ENCODE measurements at places on chromosomes 11 and 22.

- no peak overlapping the region for H3K27ac ChIP-seq
- DNase-seq: no peak
- no peaks in the 10 kb centered on the region for H3K4me1 ChIP-seq
- no peaks in the 10 kb centered on the region for H3K27me3 ChIP-seq
- no peaks in the 10 kb centered on the region for H3K36me3 ChIP-seq
- H3K4me3 ChIP-seq: no peak overlapping the region
Observed at GRCh38 chr11:11020747-11021149, 162.9 kb upstream of the ZBED5 start.

- H3K27ac ChIP-seq: no peak overlapping the region
- H3K27me3 ChIP-seq: peaks cover 92% of the 10 kb centered on the region
- H3K4me3 ChIP-seq: no peak overlapping the region
- DNase-seq: no peak
- H3K36me3 ChIP-seq: no peaks in the 10 kb centered on the region
- H3K4me1 ChIP-seq: peaks cover 2% of the 10 kb centered on the region
Observed at GRCh38 chr22:44391015-44391414, 78.3 kb upstream of the SHISAL1 start.

DNA sequence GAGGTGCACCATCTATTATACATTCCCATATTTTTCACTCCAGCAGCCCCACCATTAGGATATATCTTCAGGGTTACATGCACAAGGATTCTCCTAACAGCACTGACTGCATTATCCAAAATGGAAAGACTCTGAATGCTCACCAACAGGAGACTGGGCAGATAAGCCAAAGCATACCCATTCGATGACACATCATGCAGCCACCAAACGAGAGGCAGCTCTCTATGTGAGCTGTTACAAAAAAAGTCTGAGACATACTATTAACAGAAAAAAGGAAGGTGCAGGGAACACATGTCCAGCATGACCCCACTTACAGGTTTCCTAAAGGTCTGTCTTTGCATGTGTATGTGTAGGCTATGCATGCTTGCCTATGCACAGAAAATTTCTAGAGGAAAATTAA is 12.4 kb upstream of the SERPIND1 start:
- no peak overlapping the region for H3K27ac ChIP-seq
- H3K4me3 ChIP-seq: no peak overlapping the region
- no peaks in the 10 kb centered on the region for H3K27me3 ChIP-seq
- H3K36me3 ChIP-seq: peaks cover 37% of the 10 kb centered on the region
- no peaks in the 10 kb centered on the region for H3K4me1 ChIP-seq

DNA sequence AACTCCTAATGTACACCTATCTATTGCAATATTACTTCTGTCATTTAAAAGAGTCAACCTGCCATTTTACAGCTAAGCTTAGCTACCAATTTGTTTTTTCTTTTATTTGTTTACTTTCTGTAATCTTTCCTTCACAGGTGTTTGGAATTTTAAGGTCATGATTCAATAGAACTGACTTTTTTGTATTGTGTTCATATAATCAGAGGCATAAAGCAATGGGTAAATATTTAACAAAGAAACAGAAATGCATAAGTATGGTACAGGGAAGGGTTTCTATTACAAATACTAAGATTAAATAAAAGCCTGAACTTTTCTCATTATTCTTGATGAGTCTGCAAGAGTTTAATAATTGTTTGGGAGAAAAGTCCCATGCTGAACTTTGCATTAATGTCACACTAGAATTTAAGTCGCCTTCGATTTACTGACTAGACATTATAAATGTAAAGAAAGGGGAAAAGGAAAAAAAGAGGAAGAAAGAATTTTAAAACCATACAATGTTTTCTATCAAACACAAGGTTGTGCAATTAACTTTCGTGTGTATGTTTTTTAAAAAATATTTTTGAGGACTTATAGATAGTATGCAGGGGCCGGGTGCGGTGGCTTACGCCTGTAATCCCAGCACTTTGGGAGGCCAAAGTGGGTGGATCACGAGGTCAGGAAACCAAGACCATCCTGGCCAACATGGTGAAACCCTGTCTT is 35.0 kb upstream of the HIPK3 start:
- H3K4me1 ChIP-seq: no peaks in the 10 kb centered on the region
- no peak overlapping the region for H3K4me3 ChIP-seq
- H3K36me3 ChIP-seq: no peaks in the 10 kb centered on the region
- no peak overlapping the region for H3K27ac ChIP-seq
- DNase-seq: no peak

DNA sequence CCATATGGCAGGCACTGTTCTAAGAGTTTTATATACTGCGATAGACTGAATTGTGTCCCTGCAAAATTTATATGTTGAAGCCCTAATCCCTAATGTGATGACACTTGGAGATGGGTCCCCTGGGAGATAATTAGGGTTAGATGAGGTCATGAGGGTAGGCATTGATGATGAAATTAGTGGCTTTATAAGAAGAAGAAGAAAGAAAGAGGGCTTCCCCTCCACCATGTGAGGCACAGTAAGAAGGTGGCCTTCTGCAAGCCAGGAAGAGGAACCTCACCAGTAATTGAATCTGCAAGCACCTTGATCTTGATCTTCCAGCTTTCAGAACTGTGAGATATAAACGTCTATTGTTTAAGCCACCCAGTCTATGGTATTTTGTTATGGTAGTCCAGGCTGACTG is 46.6 kb upstream of the TENM4 start:
- no peaks in the 10 kb centered on the region for H3K36me3 ChIP-seq
- no peak overlapping the region for H3K4me3 ChIP-seq
- H3K27me3 ChIP-seq: peaks cover 5% of the 10 kb centered on the region
- H3K27ac ChIP-seq: no peak overlapping the region
- H3K4me1 ChIP-seq: no peaks in the 10 kb centered on the region

DNA sequence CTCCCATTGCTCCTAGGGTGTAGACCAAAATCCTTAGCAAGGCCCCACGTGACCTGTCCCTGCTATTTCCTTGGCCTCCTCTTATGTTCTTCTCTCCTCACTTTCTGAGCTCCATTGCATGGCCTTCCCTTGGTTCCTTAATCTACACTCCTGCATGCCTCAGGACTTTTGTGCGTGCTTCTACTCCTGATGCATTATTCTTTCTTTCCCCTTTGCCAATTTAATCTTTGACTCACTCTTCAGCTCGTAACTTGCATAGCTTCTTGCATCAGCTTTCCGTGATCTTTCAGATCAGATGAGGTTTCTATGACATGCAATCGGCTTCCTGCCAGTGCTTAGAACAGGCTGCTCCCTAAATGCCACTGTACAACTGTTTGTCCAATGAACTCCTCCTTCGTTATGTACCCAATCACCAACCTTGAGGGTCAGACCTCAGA is 261.6 kb upstream of the CADM1 start:
- no peak overlapping the region for H3K27ac ChIP-seq
- no peak for DNase-seq
- no peak overlapping the region for H3K4me3 ChIP-seq
- H3K27me3 ChIP-seq: peaks cover 6% of the 10 kb centered on the region
- peaks cover 3% of the 10 kb centered on the region for H3K4me1 ChIP-seq

GRCh38 chr11:63583357-63583677 is 20.1 kb upstream of the PLAAT2 start:
- H3K4me3 ChIP-seq: no peak overlapping the region
- no peaks in the 10 kb centered on the region for H3K27me3 ChIP-seq
- DNase-seq: no peak
- H3K36me3 ChIP-seq: peaks cover 13% of the 10 kb centered on the region

GRCh38 chr22:47167056-47167455 is 404.6 kb downstream of the TBC1D22A start:
- no peak overlapping the region for H3K27ac ChIP-seq
- H3K27me3 ChIP-seq: no peaks in the 10 kb centered on the region
- H3K4me3 ChIP-seq: no peak overlapping the region
- DNase-seq: no peak

GRCh38 chr11:121932646-121933185 is 183.3 kb downstream of the BLID start:
- no peaks in the 10 kb centered on the region for H3K36me3 ChIP-seq
- no peaks in the 10 kb centered on the region for H3K27me3 ChIP-seq
- no peaks in the 10 kb centered on the region for H3K4me1 ChIP-seq
- DNase-seq: no peak
- H3K4me3 ChIP-seq: no peak overlapping the region
- no peak overlapping the region for H3K27ac ChIP-seq

DNA sequence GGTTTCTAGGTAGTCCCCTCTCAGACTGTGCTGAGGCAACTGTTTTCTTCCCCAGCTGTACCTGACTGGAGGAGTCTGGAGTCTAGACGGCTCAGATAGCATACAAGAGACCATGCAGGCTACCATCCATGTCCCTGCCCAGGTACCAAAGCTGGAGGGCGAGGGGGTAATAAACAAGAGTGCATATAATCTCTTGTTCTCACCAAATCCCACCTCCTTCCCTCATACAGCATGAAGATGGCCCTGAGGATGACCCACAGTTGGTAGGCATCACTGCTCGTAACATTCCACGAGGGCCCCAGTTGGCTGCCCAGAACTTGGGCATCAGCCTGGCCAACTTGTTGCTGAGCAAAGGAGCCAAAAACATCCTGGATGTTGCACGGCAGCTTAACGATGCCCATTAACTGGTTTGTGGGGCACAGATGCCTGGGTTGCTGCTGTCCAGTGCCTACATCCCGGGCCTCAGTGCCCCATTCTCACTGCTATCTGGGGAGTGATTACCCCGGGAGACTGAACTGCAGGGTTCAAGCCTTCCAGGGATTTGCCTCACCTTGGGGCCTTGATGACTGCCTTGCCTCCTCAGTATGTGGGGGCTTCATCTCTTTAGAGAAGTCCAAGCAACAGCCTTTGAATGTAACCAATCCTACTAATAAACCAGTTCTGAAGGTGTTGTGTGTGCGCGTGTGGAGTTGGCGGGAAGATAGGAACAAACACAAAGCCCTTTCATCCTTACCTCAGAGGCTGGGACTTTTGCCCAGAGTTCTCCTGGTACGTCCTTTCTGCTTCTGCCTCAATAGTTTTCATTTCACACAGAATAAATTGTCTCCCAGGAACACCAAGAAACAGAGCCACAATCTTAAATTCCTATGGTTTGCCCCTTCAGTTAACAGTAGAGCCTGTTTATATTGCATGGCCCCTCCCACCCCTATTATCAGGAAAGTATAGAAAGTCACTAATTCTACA is 8.5 kb downstream of the HMBS start:
- DNase-seq: peak; percentile 19
- no peaks in the 10 kb centered on the region for H3K27me3 ChIP-seq
- peaks cover 16% of the 10 kb centered on the region for H3K4me1 ChIP-seq

DNA sequence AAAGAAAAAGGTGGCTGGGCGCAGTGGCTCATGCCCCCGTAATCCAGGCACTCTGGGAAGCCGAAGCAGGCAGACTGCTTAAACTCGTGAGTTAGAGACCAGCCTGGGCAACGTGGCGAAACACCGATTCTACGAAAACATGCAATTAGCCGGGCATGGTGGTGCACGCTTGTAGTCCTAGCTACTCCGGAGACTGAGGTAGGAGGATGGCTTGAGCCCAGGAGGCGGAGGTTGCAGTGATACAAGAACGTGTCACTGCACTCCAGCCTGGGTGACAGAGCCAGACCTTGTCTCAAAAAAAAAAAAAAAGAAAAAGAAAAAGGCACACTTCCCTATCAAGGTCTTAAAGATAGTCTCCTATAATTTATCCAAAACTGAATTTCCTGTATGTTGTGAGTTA is 39.4 kb downstream of the DGCR2 start:
- no peaks in the 10 kb centered on the region for H3K27me3 ChIP-seq
- no peak for DNase-seq
- H3K4me3 ChIP-seq: no peak overlapping the region

DNA sequence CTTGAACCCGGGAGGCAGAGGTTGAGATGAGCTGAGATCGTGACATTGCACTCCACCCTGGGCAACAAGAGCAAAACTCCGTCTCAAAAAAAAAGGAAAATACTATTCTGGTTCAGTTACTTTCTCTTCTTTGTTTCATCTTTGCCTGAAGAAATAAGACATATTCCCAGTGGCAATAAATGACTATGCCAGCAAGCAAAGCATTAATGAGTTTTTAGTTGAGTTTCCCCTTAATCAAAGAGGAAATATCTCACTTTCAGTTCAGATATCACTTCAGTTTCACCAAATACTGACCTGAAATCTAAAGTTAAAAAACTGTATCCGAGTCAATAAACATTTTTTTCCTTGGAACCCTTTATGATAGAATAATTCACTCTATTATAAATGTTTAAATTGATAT is 10.4 kb downstream of the PISD start:
- peak overlapping the region; percentile 30 for H3K27ac ChIP-seq
- DNase-seq: no peak
- no peak overlapping the region for H3K4me3 ChIP-seq
- peaks cover 25% of the 10 kb centered on the region for H3K36me3 ChIP-seq

GRCh38 chr11:62905927-62906531 is 15.1 kb downstream of the CHRM1 start:
- peak; percentile 79 for DNase-seq
- peaks cover 4% of the 10 kb centered on the region for H3K4me1 ChIP-seq
- no peak overlapping the region for H3K27ac ChIP-seq
- H3K4me3 ChIP-seq: no peak overlapping the region
- no peaks in the 10 kb centered on the region for H3K36me3 ChIP-seq

DNA sequence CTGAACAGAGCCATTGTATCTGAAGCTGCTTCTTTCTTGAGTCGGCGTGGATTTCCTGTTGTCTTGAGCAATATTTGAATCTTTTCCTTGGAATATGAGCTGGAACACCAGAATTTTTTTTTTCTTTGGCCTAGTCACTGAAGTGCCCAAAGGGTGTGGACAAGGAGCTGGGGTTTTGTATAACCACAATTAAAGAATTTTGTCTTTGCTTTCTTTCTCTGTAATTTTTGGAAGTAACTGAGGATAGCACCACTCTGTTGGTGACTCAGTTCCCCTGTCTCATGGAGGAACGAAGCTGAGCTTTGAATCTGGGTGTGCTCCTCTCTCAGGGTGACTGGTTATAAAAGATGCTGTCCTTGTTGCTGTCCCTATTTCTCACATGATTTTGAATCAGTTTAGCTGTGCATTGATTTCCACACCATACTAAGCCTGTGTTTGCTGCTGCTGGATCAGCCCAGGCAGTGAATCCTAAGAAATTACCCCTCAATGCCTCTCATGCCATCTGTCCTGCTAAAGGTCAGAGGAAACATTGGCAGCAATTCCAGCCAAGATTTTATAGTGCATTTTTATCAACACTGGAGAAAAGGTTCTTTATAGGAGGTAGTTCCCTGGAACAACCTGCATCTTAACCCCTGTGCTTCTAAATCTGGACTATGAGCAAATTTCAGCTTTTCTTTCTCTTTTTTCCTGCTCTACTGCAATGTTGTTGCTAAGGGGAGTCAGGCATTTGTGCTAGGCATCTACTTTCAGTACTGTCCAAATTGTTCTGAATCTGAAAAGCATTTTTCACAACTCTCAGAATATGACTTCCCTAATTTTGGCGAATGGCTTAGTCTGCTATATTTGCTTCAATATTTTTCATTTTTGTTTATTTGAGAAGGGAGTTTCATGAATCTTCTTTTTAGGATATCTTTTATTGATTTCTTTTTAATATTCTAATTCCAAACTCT is 540.8 kb downstream of the SOX6 start:
- DNase-seq: peak; percentile 38
- no peak overlapping the region for H3K4me3 ChIP-seq
- H3K27ac ChIP-seq: no peak overlapping the region
- H3K27me3 ChIP-seq: peaks cover 8% of the 10 kb centered on the region

- H3K27ac ChIP-seq: no peak overlapping the region
- H3K27me3 ChIP-seq: no peaks in the 10 kb centered on the region
- peaks cover 6% of the 10 kb centered on the region for H3K4me1 ChIP-seq
- no peak overlapping the region for H3K4me3 ChIP-seq
- no peak for DNase-seq
- peaks cover 68% of the 10 kb centered on the region for H3K36me3 ChIP-seq
Observed at GRCh38 chr22:46237453-46238124, 12.5 kb downstream of the CDPF1 start.

GRCh38 chr11:9280655-9281301 is 15.6 kb upstream of the DENND5A start:
- peak; percentile 79 for DNase-seq
- H3K27ac ChIP-seq: no peak overlapping the region
- H3K36me3 ChIP-seq: peaks cover 15% of the 10 kb centered on the region
- H3K27me3 ChIP-seq: no peaks in the 10 kb centered on the region
- peaks cover 2% of the 10 kb centered on the region for H3K4me1 ChIP-seq
- H3K4me3 ChIP-seq: no peak overlapping the region
